ENCODE measurements at places on chromosomes 6 and 20.

- no peak for DNase-seq
Measured at GRCh38 chr20:22958390-22958789, 76.7 kb upstream of the SSTR4 start.

DNA sequence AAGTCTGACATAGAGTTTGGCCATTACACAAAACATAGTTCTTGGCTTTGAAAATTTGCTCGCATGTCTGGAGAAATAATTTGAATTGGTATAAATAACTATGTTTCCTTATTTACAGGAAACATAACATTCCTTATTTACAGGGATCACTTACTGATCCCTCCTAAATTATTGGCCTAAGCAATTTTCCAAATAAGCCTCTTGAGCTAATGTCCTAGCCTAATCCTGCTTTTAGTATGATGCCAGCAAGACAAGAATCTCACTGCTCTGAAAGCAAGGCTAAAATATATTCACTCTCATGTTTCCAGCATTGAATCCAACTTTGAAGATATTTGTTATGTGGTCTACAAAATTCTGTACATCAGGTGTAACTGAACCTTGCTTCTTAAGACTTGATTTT is 4.1 kb upstream of the TBC1D32 start:
- DNase-seq = no peak

DNA sequence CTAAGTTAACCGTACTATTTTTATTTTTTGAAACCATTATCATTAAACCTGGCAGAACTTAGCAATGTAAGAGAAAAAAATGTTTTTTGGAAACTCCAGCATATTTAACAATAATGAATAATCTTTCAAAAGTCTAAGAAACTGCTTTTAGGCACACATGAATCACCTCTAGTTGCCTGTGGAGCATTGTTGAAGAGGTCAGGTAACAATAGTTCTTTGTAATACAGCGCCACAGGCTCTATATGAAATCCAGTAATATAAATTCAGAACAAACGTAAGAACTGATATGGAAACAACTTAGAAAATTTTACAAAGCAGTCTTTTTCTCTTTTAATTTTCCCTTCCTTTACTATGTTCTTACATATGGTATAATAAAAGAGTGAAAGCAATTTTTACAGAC is 10.3 kb downstream of the LYRM4 start:
- DNase-seq = no peak

DNA sequence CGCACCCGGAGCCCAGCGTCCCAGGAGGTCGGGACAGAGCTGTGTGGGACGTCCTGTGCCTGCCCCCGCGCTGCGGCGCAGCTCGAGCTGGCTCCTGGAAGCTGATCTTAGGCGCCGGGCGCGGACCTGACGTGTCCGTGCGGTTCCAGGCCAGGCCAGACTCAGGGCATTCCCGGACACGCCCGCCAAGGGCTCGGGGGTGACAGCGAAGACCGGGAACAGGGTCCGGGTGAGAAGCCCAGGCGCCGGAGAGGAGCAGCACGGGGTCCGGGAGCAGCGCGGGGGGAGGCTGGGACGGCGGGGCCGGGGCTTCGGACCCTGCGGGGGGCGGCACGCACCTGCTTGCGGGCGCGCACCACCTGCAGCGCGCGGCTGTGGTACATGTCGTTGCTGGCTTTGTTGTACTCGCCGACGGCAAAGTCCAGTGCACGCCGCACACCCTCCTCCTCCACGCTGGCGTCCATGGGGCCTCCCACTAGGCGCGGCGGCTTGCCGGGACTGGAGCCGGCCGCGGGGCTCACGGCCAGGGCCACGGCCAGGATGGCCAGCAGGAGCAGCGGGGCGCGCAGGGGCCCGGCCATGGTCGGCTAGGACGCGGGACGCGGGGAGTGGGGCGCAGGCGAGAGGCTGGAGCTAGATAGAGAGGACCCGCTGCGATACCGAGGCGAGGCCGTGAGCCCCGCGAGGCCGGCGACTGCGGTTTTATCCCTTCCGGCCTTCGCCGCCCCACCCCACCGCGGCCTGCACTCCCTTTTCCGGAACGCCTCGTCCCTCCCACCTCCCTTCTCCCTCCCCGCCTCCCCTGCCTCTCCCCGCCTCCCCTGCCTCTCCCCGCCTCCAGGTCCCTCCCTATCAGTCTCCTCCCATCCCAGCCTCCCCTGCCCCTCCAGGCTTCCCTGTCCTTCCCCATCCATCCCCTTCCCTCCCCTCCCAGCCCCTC is at the start of gene CST3:
Gene CST3 (minus strand): TSS at position 674 of the 940 bp plus-strand sequence. CDS start 93 bp downstream, at position 581.
- no peak for DNase-seq

GRCh38 chr6:16047435-16047990 is 81.4 kb upstream of the MYLIP start:
- DNase-seq = no peak

DNA sequence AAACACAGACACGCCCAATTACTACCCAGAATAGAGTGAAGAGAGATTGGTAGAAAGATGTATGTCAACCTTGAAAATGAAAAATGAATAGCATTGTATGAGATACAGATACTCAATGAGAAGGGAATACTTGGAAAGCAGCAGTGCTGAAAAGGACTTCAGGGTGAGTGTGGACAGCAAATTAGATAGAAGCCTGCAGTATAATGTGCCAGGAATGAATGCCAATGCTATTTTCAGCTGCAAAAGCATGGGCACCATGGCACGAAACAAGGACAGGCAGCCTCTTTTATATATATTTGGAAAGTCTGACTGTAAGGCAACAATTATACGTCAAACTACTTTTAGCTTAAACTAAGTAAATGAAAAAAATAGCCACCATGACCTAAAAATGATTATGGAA is 118.2 kb downstream of the PTCHD4 start:
- no peak for DNase-seq

- DNase-seq = no peak
Measured at GRCh38 chr6:169038691-169039090, 215.0 kb downstream of the THBS2 start.
